ENCODE measurements at places on chromosomes 16 and 17.

DNA sequence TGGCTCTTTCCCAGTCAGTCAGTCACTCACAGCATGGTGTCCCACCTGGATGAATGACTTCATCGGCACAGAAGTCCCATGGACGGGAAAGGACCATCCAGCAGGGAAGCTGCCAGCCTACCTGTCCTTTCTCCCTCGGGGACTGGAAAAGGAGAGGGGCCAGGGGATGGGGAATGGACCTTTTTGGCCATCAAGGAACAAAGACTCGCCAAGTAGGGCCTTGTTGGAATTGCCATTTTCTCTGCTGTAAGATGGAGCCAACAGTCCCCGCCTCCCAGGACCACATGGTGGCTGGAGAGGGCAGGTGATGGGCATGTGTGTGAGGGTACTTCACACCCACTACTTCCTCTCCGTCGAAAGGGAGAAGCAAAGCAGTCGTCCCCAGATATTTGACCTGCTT, 67.8 kb upstream of the LHX1 start:
- DNase-seq = no peak

DNA sequence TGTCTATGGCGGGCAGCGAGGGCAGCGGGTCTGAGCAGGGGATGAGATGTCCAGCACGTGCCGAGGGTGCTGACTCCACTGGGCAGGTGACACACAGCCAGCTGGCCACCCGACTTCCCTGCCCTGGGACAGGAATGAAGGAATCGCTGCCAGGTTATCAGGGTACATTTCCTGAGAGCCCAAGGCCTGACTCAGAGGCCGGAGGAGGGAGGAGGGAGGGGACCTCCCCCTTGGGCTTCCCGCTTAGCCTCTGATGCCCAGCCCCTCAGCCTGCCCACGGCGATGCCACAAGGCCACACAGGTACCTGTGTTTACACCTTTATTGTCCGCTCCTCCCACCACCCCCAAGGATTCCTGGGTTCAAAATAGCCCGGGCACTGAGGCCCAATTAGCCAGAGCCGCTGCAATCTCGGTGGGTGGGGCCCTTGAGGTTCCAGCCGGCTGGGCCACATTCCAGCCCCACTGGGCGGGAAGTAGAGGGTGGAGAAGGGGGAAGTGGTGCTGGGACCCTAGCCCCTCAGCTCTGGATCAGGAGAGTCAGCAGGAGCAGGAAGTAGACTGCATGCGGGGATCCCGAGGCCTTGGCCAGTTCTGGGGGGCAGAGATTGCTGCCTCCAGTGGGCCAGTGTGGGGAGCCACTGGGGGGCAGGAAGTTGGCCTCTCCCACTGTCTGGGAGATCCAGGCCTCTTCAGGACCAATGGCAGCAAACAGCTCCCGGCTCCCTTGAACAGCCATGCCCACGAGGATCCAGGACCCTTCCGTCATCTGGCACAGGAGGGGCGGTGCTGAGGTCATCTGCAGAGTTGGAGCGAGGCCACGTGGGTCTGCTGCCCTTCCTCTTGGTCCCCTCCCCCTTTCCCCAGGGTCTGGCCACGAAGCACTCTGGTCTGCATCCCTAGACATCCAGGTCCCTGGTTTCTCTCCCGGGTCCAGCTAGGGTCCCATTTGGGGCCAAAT, 3.4 kb upstream of the PRSS8 start:
- no peak for DNase-seq

GRCh38 chr16:86026916-86027315, 128.0 kb downstream of the IRF8 start:
- DNase-seq = no peak

DNA sequence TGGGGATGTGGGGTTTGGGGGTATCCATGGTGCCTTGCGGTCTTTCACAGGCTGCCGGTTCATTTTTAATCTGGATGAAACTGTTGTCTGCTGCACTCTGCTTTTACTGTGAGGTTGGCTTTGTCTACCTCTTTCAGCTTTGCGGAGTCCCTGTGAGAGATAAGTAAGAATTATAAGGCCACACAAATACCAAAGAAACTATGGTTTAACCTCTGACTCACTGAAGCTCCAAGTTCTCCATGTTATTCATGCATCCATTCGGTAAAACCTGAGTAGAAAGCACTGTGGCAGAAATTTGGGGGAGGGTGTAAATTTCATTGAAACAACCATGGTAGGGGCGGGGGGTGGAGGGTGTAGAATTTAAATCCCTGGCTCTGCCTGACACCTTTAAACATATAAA, 30.5 kb downstream of the KIAA0753 start:
- DNase-seq = no peak

DNA sequence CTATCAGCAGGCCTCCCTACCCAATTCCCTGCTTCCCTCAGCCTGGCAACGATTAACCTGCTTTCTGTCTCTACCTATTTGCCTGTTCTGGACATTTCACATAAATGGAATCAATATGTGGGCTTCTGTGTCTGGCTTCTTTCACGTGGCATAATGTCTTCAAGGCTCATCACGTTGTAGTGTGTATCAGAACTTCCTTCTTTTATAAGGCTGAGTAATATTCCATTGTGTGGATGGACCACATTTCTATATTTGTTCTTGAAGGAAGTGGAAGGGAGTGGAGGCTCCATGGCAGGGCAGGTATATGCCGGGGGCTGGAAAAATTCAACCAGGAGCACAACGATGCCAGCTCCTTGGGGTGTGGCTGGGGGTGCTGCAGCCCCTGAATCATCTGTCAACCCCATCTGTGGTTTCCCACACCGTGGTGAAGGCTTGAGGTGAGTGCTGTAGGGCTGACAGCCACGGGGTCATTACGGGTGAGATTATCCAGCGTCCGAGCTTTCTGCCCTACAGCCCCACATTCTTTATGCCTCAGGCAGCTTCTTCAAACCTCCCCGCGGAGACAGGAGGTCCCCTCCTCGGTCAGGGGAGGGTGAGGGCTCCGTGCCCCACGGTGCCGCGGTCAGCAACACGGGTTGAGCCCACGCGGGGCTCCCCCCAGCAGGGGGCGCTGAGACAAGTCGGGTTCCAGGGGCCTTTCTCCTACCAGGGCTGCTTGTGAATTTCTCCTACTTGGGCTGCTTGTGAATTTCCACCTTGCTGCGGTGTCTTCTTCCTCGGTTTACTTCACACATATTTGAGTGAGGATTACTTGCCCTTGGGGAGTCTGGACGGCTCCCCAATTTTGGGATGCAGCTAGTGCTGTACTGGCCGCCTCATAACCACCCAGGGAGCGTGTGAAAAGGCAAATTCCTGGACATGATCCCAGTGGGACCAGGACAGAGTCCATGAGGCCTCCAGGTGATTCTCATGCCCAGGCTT, 18.3 kb upstream of the WFIKKN2 start:
- peak; percentile 33 for DNase-seq

- DNase-seq = no peak
These were observed 95.9 kb upstream of the ZFHX3 start for GRCh38 chr16:73143576-73144422.

DNA sequence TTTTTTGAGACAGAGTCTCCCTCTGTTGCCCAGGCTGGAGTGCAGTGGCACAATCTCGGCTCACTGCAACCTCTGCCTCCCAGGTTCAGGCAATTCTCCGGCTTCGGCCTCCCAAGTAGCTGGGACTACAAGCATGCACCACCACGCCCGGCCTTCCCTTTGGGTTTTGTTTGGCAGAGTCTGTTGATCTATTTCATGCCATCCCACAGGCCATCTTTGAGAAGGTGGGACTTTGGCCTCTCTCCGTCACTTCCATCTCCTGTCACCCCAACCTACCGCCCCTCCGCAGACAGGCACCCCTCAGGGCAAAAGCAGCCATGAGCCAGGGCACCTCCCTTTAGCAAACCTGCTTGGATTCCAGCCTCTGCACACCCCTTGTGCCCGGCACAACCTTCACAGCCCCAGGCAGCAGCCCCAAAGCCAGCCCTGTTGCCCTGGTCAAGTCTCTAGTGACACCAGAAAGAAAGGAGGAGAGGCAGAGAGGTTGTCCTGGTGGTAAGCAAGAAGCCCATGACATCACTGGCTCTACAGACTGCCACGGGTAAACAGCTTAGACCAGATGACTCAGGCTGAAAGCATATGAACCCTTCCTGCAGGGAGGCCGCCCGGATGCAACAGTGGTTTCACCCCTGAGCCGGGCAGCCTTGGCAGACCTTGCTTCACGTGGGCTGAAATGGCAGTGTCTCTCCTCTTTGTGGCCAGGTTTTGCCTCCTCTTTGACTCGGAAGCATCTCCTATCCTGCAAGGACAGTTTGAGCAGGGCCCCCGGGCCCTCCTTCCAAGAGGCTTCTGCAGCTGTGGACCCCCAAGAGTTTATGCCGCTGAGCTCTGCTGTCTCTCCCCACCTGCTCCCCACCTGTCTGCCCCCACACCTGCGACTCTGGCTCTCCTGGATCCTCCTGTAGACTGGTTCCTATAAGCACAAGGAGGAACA, 8.1 kb upstream of the TIMP2 start:
- DNase-seq = no peak

GRCh38 chr16:11213373-11213772, 42.6 kb downstream of the SOCS1 start:
- DNase-seq = no peak

- no peak for DNase-seq
These were observed 1.3 kb upstream of the SENP3 start for GRCh38 chr17:7560172-7561027.

DNA sequence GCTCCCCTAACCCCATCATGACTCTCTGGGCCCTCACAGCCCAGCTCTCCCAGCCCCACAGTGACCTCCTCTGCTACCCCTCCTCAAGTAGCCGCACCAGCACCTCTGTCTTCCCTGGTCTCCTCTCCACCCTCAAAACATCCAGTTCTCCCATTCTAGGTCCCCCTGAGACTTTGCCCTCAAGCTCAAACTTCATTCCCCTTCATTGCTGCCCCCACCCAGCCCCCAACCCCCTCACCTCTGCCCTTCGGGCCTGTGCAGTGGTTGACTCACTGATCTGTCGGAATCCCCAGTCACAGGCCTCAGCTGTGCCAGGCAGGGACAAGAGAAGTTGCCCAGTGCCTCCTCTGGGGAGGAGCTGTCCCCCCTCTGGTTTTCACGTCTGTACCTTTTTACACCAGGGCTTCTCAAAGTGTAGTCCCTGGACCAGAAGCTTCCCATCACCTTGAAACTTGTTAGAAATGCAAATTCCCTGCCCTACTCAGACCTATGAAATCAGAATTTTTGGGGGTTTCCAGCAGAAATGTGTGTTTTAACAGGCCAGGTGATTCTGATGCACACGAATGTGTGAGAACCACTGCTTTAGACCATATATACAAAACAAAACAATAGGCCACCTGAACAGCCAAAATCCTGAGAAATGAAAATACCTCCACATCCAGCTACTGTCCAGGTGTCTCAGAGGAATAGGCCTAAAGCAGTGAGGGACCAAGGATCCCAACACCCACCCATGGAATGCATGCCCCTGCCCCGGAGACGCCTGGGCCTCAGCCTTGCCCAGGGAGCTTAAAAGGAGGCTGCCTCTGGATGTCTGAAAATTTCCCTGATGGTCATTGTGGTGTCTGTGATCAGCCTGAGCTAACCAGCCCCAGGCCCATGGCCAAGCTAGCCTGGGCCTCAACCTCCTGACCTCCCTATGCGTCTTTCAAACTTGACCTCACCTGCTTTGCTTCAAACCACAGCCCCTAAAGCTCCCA, 853 bp upstream of the DOK4 start:
- DNase-seq = no peak

DNA sequence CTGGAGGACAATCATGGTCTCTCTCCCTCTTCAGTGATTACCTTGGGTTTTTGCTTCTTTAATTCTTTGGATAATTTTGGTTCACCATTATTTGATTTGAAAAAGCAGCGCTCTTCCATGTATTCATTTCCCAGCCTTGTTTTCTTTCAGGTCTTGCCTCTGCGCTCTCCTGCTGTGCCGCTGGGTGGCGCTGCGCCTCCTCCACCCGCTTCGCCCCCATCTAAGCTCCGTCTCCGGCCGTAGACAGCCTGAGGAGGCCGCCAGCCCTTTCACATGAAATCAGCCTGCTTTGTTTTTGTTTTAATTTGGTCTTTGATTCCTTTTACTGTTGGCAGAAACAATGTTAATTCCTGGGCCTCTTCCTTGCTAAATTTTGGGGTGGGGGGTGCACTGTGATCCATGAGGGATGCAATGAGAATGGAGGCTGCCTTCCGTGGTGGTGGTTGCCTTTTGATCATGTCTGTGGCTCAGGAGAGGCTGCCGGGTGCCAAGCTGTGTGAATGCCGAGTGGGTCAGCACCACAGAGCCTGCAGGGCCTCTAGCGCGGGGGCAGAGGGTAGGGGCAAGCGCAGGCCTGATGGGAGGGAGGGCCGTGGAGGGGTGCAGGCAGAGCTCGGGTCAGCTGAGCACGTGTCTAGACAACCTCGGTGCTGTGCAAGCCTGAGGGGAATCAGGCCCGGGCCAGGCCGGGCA, 64.1 kb downstream of the PLD6 start:
- DNase-seq = no peak

GRCh38 chr16:88690341-88691128, 4.2 kb upstream of the SNAI3 start:
- DNase-seq = no peak

Measured in stimulated activated CD4-positive, alpha-beta T cell treated with anti-CD3 and anti-CD28 coated beads, Interleukin-1b, Interleukin-23, amount 100 ng/mL, for 24 hours (primary cell).